ENCODE measurements at places on chromosomes 1 and 21. TPM values are rescaled to one million over a fixed set of nuclear protein-coding genes. Genes with fewer than 3 reads are reported as not detected.
A peak's percentile ranks its signal among the peaks of the same experiment; 100 is the strongest.

Gene SH3GLB1
- total RNA-seq: 97.8 TPM

Gene SPAG17
- total RNA-seq: not detected

Gene KLHL21
- total RNA-seq: 21.1 TPM

Gene IFI44
- 2.3 TPM for total RNA-seq

Gene CDK18
- total RNA-seq: 0.24 TPM

Gene AMY1C
- total RNA-seq: not detected

Gene AQP10
- total RNA-seq: not detected

- DNase-seq: peak; percentile 57
These were observed 470.5 kb downstream of the LTN1 start for GRCh38 chr21:28522014-28522799.

GRCh38 chr1:66273656-66274055 is 260.3 kb upstream of the SGIP1 start:
- DNase-seq: no peak

DNA sequence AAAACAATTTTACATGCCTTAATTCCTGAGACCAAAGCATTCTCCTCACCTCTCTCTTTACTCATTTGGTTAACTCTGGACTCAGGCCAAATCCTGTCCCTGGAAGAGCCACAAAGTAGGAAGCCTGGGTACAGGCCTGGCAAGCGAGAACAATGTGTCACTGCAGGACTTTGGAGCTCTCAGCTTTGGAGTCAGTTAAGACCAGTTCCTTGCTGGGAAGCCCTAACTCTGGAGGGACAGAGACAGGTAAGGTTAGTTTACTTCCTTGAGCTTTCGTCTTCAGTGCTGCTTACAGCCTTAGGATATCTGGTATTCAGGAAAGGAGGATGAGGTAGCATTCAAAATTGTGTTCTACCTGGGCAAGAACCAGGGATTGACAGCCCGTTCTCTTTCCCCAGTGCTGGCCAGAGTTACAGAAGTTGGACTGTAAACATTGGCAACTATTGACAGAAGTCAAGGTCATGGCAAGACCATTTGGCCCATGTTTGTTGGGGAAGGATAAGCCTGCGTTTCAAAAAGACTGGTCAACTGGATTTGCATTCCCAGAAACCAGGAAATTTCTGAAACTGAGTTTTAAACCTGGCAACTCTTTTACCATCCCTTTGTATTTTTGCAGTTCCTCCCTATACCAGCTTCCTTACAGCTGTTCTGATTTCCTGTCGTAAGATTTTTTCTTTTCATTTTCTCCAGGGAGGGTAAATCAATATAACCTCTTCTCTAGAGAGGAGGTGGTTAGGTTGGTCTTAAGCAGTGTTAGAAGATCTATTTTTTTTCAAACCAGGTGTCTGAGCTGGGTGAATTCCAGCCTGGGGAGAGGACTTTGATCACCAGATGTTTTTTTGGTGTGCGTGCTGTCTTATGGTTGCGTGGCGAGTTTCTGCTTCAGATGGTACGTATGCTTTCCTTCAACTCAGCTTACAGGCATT is at the start of gene C4BPB:
Gene C4BPB, plus strand, starts transcription at position 160 of the 926 bp plus-strand sequence. Its CDS starts 672 bp downstream, at position 832.
- peak; percentile 22 for DNase-seq

DNA sequence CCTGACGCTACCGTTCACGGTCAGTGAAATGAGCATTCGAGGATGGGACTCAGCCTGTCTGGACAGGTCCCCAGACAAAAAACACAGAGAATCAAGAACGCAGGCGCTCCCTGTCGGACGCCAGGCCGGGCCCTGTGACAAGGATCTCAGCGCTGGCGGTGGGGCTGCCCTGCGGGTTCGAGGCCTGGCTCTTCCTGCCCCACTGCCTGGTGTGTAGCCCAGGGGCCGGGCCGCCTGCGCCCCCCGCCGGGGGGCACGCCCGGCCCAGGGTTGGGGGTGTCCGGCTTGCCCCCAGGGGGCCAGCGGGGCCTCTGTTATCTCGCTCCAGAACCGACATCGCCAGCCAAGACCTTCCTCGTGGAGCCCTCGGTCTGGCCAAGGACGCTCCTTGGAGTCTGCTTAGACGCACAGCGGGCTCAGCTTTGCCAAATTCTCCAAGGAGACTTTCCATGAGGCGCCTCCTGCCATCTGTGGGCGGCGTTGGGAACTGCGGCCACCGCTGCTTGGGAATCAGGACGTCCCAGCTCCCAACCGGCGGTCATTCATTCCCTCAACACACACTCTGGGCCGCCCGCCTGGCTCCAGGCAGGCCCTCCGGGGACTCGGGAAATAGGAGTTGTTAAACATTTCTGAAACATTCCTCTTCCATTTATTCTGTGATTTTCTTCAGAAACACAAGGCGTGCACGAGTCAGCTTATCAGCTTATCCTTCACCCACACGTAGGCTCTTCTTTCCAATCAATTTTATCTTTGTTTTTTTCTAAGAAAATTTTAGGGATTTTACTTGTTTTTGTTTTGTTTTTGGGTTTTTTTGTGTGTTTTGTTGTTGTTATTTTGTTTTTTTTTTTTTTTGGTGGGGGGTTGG is 11.3 kb upstream of the RIPK4 start:
- peak; percentile 80 for DNase-seq

- DNase-seq: no peak
These were observed 602 bp upstream of the MED18 start for GRCh38 chr1:28328228-28328648.

DNA sequence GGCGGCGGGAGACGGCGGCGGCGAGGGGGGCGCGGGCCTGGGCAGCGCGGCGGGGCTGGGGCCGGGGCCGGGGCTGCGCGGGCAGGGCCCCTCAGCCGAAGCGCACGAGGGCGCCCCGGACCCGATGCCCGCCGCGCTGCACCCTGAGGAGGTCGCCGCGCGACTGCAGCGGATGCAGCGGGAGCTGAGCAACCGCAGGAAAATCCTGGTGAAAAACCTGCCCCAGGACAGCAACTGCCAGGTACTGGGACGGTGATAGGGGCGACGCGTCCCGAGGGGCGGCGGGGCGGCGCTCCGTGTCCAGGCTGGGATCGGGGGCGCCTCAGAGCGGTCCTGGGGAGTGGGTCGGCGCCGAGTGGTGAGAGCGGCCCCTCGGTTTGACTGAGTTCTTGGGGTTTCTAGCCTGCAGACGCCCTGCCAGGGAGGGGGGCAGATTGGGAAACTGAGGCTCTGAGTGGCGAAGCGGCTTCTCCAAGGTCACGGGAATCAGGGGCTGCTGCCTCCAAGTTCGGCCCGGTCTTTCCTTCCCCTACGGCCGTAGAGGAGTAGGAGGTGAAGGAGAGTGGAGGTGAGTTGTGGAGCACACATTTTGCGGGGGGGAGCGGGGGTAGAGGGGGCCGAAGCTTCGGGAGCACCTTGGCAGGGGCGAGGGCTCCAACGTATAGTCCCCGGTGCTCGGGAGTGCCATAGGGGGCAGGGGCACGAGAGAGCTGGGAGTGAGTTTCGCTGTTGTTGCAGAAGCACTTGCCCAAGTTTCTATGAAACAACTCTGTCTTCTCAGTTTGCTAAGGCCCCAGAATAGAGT is 508 bp downstream of the RAVER2 start:
- no peak for DNase-seq

GRCh38 chr1:29593601-29594382 is 357.5 kb downstream of the PTPRU start:
- no peak for DNase-seq

- no peak for DNase-seq
These were observed 11.4 kb upstream of the TSPEAR start for GRCh38 chr21:44722731-44723130.

DNA sequence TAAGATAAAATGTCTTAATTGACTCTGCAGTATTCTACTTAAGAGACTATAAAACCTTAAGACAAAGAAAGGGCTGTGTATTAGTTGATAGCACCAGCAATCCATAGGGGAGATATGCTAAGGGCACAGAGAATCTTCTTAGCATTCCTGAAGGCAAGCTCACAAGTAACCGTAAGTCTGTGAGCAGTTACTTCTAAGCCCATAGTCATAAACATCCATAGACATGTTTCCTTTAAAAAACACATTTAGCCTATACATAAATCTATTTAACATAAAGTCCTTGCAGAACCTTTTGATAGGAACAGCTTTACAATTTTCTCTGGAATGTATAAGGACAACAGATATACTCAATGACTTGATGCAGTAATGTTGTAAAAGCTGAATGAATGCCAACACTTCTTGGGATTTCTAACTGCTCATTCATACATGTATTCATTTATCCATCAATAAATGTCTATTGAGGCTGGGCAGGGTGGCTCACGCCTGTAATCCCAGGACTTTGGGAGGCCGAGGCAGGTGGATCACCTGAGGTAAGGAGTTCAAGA is 6.3 kb upstream of the ERRFI1 start:
- DNase-seq: no peak

Measured in HFFc6 (cell line).